T-helper 22 cell (primary cell): ENCODE measurements at places on chromosomes 11 and 22.

GRCh38 chr22:20009582-20010306, 6.9 kb downstream of the ARVCF start:
- no peak for DNase-seq

GRCh38 chr11:56214537-56214936, 19.5 kb downstream of the OR5T2 start:
- no peak for DNase-seq

- no peak for DNase-seq
Observed at GRCh38 chr11:131095511-131096185, 179.4 kb upstream of the SNX19 start.

GRCh38 chr11:116348226-116348625, 424.6 kb downstream of the BUD13 start:
- DNase-seq: no peak

DNA sequence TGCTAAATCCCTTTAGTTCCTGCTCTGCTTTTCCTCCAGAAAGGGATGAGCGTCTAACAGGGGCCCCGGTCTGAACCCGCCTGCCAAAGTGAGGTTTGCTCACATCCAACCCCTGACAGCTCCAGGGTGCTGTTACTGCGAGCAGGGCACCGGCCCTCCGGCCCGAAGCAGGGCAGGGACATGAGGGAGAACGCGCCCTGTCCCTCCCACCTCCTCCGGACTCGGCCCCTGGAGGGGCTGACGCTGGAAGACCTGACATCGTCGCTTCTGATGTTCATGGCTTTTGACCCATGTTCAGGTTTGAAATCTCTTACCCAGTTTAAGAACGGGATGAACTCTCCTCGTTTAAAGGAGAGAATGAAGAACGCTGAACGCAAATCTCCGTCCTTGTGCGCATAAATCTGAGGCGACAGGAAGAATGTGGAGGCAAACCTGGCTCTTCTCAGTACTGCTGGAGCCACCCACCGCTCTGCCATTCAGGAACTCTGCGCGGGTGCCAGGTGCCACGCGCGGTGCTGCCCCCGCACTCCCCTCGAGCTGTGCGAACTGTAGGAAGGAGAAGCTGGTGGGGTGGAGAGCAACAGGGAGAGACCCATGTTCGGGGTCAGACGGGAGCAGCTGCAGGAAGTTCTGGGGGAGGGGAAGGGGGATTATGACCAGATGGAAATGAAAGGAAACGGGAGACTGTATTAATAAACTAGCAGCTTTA, 826 bp upstream of the EEF1G start:
- DNase-seq: no peak

GRCh38 chr11:86196913-86197312, 47.6 kb upstream of the EED start:
- no peak for DNase-seq

DNA sequence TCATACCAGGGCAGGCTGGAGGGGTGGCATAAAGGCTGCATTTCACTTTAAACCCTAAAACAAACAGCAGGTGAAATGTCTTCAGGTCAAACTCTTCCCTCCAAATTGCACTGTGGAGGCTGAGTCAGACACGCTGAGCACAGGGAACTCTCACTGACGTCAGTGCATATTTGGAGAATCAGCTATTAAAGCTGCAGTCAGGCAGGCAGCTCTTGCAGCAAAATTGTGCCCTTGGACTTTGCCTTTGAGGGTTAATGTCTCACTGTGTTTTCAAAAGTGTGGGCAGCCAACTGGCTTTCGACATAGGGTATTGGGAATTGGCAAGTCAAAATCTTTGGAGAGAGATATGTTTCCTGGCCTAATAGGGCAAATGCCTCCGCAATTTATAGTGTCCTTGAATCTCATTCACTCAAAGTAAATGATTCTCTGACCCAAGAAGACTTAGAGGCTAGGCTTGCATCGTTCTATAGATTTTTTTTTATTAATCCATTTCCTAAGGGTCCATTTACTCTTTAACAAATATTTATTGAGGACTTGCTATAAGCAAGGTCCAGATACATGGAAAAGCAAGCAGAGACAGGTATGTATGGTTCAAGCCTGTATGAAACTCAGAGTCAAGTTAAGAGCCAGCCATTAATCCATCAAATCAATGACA, 27.7 kb upstream of the SMCO4 start:
- DNase-seq: no peak

GRCh38 chr11:95148406-95148805, 58.8 kb downstream of the ENDOD1 start:
- no peak for DNase-seq

DNA sequence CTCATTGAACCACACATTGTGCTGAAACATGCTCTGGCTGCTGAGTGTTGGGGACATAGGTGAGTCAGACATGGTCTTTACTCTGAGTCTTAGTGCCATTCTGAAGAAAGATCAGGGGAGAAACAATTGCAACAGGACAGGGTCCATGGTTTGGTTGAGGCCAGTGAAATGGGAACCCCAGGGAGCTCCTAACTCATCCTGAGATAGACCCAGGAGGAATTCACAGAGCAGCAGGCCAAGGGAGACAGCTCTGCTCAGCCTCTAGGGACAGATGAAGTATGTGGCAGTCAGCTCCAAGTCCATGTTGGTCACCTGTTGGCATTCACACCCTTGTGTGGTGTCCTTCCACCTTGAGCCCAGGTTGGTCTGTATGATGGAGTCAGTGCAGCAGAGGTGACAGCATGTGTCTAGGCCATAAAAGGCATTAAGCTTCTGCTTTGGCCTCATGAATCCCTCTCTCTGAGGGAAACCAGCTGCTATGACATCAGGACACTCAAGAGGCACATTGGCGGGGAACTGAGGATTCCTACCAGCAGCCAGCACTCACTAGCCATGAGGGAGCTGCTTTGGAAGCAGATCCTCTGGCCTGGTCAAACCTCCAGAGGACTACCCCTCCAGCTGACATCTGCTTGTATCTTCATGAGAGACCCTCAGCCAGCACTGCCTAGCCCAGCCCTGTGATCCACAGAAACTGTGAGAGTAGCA, 50.3 kb upstream of the MYEOV start:
- no peak for DNase-seq

DNA sequence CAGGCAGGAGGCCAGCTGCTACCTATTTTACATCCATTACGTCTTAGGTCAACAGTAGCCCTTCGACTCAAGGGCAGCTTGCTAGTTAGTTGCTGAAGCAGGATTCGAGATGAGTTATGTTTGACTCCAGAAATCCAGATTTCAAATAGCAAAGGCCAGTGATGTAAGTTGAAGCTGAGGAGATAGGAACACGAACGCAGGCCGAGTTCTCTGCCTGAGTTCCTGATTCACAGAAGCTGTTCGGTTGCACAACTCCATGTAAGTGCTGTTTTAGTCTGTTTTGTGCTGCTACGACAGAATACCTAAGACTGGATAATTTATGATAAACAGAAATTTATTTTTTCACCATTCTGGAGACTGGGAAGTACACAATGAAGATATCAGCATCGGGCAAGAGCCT, 111.2 kb downstream of the SLC1A2 start:
- no peak for DNase-seq

DNA sequence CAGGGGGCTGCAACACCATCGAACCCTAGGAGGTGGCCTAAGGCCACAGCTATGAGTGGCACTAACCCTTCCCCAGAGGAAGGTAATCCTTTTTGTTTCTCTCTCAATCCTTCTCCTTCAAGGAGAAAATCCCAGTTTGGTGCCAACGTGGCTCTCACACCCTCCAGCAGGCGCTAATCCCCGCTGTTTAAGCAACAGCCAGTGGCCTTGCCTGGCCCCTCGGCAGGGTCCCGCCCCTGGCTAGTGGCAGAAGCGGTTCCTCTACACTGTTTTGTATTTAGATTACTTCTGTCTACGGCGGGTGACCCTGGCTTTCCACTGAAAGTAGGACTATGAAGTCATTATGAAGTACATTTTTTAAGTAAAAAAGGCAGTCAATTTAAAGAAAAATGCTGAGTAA, 15.5 kb downstream of the GNAZ start:
- no peak for DNase-seq

DNA sequence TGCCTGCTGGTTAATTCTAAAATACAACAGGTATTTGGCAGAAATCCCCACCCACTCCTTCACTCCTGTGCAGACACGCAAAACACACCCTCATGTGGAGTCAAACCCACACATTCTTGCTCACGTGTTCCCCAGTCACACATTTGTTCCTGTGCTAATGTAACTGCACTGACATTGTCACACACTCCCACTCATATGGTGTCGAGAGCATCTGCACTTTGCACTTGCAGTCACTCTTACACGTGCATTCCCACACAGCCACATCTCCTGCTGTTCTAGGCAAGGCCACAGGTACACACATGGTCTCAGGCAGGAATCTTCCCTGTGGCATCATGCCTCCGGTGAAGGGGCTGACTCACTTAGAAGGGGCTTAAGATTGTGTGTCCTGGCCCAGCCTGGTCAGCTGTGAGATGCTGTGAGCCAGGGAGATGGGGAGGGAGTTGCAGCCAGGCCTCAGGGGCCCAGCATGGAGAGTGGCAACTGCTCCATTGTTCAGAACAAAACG, 395.0 kb downstream of the TENM4 start:
- DNase-seq: no peak

- no peak for DNase-seq
Observed at GRCh38 chr11:44625759-44626523, 60.5 kb downstream of the CD82 start.

DNA sequence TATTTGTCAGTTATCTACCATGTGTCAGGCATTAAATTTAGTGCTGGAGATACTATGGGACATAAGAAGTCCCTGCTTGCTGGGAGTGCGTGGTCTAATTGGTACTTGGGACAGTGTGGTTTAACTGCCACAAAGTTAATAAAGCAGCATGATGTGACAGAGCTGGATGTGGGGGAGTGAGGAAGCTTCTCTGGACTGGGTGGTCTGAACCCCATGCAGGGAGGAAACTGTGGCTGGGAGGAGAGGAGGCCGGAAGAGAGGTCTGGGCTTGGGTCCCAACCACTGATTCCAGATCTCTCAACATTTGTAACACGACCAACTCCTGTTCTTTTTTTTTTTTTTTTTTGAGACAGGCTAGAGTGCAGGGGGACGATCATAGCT, 37.1 kb downstream of the ST3GAL4 start:
- DNase-seq: no peak

DNA sequence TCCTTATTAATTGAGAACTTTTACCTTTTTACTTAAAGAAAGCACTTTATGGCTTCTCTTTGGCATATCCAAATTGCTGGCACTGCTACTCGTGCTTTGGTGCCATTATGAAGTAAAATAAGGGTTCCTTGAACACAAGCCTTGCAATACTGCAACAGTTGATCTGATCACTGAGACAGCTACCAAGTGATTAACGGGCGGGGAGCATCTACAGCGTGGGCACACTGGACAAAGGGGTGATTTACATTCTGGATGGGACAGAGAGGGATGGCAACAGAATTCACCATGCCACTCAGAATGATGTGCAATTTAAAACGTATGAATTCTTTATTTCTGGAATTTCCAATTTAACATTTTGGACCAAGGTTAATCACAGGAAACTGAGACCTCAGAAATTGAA, 7.7 kb downstream of the CHRDL2 start:
- no peak for DNase-seq

GRCh38 chr22:33076343-33076742, 18.2 kb upstream of the SYN3 start:
- DNase-seq: no peak

- DNase-seq: no peak
Observed at GRCh38 chr11:1226226-1226985, 3.5 kb downstream of the MUC5B start.

- DNase-seq: no peak
Observed at GRCh38 chr11:42770444-42771065, 541.2 kb upstream of the API5 start.

DNA sequence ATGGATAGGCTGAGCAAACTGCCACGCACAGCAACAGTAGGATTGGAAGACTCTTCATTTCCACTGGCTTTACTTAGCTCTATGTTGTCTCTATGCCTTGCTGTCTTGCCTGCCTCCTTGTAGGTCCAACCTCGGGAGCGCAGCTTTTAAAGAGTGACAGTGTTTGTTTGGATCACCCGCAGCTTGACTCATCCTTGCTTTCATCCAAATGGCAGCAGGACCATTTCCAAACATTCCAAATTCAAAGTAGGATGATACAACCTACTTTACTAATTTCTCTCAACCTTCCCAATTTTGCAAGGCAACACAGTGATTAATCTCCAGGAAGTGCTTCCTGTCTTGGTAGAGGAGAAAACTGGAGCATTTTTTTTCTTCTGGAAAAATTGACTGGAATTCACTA, at the start of gene MMP3:
TSS of gene MMP3 (minus strand) at position 121 of the 400 bp plus-strand sequence. CDS start at position 58, 63 bp downstream.
- DNase-seq: no peak

DNA sequence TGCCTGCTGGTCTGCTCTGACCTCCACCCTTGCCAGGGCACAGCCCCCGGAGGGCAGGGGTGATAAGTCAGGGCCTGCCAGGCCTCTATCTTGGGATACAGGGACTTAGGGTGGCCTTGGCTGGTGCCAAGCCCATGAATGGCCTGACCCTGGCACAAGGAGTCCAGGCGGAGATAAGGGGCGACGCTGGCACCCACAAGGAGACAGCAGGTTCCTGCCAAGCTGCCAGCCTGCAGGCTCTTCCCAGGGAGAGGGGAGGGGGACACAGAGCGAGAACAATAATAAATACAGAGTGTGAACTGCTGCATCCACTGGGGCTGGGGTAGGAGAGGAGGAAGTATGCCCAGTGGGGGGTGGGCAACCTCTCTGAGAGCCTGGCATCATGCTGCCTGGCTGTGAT, 978 bp downstream of the CSDC2 start:
- DNase-seq: no peak

GRCh38 chr11:37811349-37811748, 1213.3 kb upstream of the RAG2 start:
- no peak for DNase-seq

DNA sequence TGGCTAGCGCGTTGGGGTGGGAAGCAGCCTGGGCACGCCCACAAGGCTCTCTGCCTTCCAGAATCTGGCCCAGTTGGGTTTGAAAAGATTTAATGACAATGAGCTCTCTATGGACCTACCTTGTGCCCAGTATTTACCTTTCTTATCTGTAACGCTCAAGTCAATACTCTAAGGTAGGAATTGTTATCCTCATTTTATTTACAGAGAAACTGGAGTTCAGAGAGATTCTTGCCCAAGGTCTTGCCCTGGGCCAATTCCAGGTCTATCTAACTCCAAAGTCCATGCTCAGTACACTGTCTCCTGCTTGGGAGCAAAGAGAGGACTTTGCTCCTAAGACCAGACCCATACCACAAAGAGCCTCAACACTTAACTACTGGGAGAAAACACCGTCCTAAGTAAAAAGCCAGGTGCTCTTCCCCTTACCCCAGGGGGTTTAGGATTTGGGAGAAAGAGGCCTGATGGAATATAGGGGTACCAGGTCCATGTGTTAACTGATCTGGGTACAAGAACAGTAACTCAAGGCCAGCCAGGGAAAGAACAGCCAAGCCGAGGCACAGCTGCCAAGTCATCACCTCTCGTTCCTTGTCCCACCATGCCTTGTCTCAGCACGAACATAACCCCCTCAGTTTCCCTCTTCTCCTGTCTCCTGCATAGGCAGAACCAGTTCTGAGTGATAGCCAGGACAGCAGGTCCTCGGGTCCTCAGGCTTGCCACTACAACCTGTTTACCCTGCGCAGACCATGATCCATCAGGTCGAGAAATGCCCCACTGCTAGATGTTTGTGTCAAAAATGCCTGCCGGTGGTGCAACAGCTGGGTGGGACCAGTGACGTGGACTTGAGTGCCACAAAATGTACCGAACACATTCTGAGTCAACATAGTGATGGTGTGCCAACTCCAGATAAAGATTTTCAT, 14.6 kb downstream of the APOA4 start:
- no peak for DNase-seq
